ENCODE measurements at places on chromosomes 11 and 22. TPM values are rescaled to one million over a fixed set of nuclear protein-coding genes. Genes with fewer than 3 reads are reported as not detected.

Gene BRSK2
- 0.12 TPM for total RNA-seq

- DNase-seq: no peak
Measured at GRCh38 chr11:101439488-101439887, 144.3 kb downstream of the TRPC6 start.

GRCh38 chr11:134557571-134558257 lies 145.7 kb upstream of the B3GAT1 start:
- no peak for DNase-seq

- no peak for DNase-seq
Measured at GRCh38 chr22:23274146-23274526, 93.8 kb downstream of the BCR start.

DNA sequence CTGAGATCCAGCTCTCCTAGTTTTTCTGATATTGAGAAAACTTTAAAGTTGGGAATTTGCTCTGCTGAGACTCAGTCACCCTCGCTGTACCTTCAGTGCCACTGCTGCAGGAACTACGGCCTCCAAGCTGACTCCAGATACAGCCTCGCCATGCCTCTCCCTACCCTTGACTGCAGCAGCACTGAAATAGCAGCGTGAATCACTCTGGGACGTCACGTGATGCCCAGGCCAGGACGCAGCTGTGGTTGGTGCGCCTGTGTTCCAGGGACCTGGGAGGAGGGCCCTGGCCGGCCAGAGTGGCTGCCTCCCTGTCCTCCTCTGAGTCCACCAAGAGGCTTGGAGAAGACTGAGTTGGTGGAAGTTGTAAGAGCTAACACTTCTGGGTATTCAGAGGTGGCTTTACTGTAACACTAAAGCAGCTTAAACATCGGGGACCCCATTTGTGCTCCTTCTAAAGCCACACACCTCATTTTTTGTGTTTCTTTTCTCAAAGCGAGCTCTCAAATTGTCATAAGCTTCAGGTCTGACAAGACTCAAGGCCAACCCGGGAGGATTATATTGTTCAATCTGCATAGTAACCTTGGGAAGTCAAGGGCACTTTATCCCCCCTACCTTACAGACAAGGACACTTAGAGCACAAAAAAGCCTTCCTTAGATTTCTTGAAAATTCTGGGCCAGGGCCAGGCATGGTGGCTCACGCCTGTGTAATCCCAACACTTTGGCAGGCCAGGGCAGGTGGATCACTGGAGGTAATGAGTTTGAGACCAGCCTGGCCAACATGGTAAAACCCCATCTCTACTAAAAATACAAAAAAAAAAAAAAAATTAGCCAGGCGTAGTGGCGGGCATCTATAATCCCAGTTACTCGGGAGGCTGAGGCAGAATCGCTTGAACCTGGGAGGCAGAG lies 4.2 kb upstream of the STIP1 start:
- peak; percentile 70 for DNase-seq

- DNase-seq: no peak
Measured at GRCh38 chr11:19395050-19395449, 154.3 kb upstream of the E2F8 start.

GRCh38 chr22:27749597-27750225 lies 51.8 kb downstream of the MN1 start:
- no peak for DNase-seq

DNA sequence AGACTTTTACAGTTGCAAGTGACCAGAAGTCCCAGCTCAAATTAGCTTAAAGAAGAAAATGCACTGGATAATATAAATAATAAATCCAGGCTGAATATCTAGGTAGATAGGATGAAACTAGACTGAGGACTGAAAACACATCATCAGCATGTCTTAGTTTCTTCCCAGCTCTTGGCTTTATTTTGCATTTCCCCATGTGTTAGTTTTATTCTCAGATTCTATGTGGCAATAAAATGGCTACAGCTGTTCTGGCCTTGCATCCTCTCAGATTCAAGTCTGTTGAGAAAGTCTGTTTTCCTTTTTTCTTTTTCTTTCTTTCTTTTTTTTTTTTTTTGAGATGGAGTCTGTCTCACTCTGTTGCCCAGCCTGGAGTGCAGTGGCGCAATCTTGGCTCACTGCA lies 22.6 kb upstream of the CAT start:
- no peak for DNase-seq

DNA sequence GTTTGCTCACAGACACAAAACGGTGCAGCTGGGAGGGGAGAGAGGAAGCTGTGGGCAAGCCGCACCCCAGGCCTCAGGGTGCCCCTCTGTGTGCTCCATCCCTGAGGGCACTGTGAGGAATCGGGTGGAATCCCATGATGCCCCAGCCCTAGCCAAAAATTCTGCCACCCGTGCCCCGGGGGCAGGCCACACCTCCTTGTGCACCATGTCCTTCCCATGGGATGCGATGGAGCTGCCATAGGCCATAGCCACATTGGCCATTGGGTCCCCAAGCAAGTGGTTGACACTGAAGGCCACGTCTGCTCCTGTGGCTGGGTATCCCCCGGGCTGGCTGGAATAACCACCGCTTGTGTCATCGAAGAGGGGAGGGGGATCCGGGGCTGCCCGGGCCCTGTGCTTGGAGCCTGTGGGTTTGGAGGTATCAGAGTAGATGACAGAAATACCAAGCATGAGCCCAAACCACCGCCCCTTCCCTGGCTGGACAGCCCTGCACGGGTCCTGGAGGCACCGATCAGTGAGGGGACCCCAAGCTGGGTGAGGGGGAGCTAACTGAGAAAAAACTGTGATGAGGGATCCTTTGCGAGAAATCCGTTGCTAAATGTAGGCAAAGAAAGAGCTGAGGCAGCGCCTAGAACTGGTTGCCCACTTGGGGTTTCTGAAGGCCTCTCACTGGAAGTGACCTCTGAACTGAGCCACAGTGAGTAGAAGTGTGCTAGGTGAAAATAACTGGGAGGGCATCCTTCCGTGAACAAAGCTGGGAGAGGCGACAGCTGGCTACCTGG lies 863 bp downstream of the YIF1A start:
- no peak for DNase-seq

DNA sequence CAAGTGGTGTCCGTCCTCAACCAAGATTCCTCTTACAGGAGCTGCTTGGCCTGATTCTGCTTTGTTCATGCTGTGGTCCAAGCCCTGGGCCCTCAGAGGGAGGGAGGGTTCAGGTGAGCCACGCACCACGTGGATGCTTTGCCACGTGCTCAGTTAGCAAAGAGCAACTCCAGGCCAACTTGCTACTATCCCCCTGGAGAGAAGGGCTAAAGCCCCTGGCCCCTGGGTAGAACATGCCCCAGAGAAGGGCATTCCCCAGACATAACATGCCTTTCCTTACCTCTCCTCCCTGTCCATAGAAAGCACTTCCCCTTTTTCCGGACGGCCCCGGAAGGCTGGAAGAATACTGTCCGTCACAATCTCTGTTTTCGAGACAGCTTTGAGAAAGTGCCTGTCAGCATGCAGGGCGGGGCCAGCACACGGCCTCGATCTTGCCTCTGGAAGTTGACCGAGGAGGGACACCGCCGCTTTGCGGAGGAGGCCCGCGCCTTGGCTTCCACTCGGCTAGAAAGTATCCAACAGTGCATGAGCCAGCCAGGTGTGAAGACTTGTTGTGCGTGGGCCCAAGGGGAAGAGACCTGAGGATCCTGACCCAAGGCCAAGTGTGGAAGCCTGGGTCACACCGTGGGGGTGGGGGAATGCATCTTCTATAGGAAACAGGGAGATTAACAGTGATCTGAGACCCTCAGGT lies 8.8 kb downstream of the FOXR1 start:
- DNase-seq: peak; percentile 30

- DNase-seq: no peak
Measured at GRCh38 chr11:61121192-61121831, 19.0 kb downstream of the CD5 start.

DNA sequence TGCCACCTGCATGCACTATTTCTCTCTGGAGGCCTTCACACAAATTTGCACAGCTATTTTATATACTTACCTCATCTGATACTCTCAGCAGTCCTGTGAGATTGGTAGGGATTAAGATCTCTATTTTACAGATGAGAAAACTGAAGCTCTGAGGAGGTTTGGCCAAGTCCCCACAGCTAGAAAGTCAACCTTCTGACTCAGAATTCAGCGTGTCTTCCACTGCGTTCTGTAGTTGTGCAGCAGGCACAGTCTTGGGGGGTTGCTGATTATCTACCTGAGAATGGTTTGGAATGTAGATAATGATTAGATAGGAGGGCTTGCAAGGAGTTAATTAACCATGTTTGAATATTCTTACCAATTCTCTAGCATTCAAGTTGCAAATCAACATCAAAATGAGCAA lies 2.5 kb upstream of the SORL1 start:
- no peak for DNase-seq

- no peak for DNase-seq
Measured at GRCh38 chr11:57406337-57406904, 16.0 kb upstream of the PRG2 start.

Gene TEX54
- not detected for total RNA-seq

Gene TPH1
- total RNA-seq: not detected

DNA sequence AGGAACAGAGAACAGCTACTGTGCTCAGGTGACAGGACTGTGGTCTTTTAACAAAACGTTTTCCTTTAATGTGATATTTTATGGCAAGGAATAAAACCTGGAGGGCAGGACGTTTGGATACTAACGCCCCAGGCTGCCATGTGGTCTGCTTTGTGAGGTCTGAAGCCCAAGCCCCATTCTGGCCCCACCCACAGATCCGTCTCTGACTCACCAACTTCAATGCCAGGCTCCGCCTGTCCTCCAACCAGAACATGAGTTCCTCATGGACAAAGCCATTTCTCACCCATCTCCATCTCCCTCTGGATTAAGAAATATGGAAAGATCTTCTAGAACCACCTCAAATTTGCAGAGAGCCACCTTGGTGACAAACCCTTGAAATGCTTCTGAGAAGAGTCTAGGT lies 148.8 kb downstream of the CRYBB2 start:
- DNase-seq: no peak

Gene CARD18
- total RNA-seq: not detected

Gene WNT11
- 7.7 TPM for total RNA-seq

Gene TKFC
- total RNA-seq: 123 TPM

Gene NTM
- not detected for total RNA-seq

DNA sequence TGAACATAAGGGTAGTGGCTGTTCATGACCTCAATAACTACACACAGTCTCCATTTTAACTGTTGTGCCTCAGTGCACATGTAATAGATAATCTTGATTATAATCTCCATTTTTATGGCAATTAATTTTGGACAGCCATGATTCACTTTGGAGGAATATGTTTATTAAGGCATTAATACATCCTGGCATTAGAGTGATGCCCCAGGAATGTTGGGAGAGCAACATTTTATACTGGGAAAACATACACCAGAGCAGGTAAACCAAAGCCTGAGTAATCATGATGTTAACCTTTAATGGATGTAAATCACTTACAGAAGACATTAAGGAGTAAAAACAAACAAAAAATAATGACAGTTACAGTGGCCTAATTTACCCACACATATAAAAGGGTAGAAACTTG lies 886.3 kb upstream of the RAG2 start:
- DNase-seq: no peak

Gene CHEK1
- total RNA-seq: 0.64 TPM

Gene PARVG
- total RNA-seq: 6.1 TPM

GRCh38 chr11:84549217-84549616 lies 1077.9 kb downstream of the DLG2 start:
- DNase-seq: no peak

DNA sequence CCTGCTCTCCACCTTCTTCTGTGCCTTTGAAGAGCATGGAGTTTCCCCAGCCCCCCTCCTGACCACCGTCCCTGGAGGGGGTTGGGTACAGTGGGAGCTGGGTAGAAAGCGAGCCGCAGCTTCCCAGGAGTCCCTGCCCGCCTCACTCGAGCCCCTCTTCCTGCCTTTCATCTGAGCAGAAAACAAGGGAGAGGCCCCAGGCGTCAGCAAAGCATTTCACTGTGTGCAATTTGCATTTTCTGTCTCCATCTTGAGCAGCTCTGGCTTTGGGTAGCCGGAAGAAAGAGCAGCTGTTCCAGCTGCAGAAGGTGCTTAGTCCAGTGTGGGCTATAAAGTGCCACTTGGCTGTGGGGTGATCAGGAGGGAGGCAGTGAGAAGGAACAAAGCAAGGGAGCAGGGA lies 229.7 kb downstream of the CEP164 start:
- no peak for DNase-seq

Gene CTTN
- 70.1 TPM for total RNA-seq

DNA sequence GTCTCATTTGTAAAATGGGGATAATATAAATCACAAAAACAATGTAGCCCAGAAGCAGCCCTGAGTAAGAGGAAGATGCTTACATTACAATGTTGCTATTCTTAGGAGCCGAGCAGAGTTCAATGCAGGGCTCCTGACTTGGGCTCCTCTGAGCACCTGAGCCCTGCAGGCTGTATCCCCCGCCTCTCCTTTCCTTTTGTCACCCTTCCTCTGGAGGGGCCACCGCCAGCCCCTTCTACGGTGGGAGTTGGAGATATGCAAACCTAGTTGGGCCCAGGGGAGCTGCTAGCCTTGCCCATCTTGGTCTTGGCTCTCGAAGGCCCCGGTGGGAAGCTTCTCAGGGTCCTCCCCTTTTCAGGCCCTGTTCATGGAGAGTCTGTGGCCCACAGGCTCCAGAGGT lies 8.4 kb upstream of the CSNK1E start:
- no peak for DNase-seq

Gene NELL1
- total RNA-seq: not detected

Gene OR5P2
- total RNA-seq: not detected

DNA sequence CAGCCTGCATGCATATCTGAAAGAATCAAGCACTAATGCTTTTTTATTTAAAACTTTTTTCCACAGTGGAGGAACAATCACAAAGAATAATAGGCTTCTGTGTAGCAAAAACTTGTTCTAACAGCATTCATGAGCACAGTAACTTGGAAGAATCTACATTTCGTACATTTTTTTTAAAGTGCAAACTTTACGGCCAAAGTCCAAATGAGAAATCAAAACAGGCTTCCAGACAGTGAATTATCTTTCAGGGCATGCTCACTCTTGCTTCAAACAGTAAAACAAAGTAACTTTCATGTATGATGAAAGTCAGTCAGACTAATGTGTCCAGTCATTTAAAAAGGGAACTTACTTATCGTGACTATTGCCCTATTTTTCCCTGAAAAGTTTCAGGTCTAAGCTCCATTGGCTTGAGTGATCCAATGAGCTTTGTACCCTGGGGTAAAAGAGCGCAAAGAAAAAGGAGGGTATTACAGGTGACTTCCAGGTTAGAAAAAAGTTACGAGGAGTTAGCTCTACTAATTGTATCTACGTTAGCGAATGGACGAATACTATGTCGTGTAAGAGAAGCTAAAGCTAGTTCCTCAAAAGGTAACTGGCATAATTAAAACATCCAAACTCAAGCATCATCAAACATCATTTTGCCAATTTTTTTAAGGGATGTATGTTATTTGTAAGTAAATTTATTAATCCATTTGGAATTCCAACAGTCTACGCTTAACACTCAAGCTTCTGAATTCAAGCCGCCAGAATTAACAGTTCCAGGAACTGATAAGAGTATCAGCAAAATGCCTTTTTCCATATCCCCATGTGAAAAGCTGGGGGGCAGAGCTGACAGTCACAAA lies 1.7 kb downstream of the PICALM start:
- DNase-seq: no peak

Measured in right lobe of liver (tissue), 6 donors.